NCI-H1417 (cell line): ENCODE measurements at places on chromosomes 11 and 22.
A peak's percentile ranks its signal among the peaks of the same experiment; 100 is the strongest.

- DNase-seq, result peak; percentile 71
Measured at GRCh38 chr11:12243486-12243885, 133.1 kb downstream of the MICAL2 start.

GRCh38 chr22:46688949-46689348 lies 49.1 kb downstream of the CERK start:
- peak; percentile 23 for DNase-seq

DNA sequence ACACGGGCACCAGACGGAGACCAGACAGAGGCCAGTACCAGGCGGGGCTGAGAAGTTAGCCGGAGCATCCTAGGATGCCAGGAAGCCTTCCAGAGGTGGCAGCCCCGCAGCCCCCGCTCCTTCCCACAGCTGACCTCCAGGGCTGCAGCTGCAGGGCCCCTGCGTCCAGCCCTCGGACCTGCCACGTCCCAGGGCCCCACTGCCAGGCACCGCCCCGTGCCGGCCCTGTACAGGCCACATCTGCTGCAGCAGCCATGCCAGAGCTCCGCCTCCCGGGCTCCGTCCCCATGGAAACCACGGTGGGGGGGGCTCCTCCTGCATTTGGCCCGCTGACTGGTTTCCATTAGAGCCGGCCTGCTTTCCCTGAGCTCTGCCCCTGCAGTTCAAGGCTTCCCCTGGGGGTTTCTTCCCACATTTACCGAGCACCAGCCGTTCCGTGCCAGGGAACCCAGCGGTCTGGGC lies 62.5 kb upstream of the PPARA start:
- no peak for DNase-seq

DNA sequence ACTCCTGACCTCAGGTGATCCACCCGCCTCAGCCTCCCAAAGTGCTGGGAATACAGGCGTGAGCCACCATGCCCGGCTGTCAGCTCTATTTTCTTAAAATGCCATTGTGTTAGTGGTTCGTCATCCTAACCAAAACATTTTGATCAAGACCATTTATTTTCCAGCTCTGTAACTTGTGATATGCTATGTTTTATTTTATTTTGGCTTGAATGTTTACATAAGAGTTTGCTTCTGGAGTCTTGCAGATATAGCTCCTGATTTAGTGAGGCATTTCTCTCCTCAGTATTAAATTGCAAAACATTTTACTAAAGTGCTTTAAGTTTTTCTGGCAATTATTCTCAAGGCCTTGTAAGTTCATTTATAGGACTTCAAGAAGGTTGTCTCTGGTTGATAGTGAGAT lies 4.4 kb downstream of the EP300 start:
- no peak for DNase-seq

- no peak for DNase-seq
Measured at GRCh38 chr11:59223611-59224010, 10.9 kb upstream of the MPEG1 start.

GRCh38 chr11:62572431-62572830 lies 1.3 kb downstream of the EEF1G start:
- no peak for DNase-seq

GRCh38 chr11:109519253-109519652 lies 97.3 kb downstream of the C11orf87 start:
- DNase-seq, result no peak

- DNase-seq, result no peak
Measured at GRCh38 chr11:326842-327580, 6.4 kb upstream of the IFITM3 start.

- no peak for DNase-seq
Measured at GRCh38 chr11:116261606-116262005, 511.2 kb downstream of the BUD13 start.

DNA sequence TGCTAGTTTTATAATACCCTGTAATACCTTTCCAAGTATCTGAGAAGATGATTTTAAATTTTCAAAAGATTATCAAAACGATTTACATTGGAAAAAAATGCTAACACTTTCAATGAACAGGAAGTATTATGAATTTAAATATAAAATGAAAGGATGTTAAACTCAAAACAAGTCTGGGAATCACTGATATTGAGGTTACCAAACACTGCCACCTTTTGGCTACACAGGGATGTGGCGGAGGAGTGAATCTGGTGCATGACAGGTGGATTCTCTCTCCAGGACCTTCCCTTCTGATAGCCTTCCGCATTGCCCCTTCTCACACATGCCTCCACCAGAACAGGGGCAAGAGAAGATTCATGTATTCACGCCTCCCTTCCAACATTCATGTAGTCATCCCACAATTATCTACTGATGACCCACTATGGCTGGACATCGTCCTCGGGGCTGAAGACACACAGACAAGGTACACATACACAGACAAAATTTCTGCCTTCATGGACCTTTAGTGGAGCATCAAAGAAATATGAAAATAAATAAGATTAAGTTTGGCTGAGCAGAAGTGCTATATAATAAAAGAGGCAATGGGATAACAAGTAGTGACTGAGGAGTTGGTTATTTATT lies 34.7 kb downstream of the ATG16L2 start:
- DNase-seq, result peak; percentile 53

GRCh38 chr11:84019571-84020194 lies 733.5 kb upstream of the CCDC90B start:
- no peak for DNase-seq

GRCh38 chr11:102632026-102632425 lies 6.9 kb upstream of the MMP20 start:
- DNase-seq, result no peak

DNA sequence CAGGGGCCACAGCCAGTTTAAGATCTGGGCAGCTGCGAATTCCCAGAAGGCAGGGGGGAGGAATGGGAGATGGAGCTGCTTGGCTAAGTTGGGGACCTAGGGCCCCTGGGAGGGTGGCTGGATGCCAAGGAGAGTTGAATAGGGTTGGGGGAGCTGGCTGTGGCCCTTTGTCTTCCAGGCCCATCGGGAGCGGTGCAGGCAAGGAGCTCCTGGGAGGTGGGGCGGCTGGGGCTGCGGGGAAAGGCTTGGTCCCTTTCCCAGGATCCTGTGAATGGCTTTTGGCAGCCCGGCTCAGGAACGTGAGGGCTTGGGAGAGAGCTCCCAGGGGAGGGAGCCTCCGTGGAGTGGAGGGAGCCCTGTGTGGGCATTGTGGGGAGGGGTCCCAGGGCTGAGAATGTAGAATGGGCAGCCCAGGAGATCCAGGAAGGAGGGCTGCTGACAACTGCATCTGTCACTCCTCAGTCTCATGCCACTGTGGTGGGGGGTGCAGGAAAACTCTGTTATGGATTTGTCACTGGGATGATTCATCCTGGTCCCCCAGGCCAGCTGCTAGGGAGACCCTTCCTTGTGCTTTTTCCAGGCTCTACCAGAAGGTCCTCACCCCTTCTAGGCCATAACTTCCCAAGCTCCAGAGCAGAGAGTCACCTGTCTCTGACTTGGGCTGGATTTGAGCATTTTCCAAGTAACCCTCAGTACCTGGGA lies 6.0 kb downstream of the FREY1 start:
- DNase-seq, result no peak

GRCh38 chr11:11786771-11787170 lies 55.0 kb upstream of the USP47 start:
- DNase-seq, result no peak

DNA sequence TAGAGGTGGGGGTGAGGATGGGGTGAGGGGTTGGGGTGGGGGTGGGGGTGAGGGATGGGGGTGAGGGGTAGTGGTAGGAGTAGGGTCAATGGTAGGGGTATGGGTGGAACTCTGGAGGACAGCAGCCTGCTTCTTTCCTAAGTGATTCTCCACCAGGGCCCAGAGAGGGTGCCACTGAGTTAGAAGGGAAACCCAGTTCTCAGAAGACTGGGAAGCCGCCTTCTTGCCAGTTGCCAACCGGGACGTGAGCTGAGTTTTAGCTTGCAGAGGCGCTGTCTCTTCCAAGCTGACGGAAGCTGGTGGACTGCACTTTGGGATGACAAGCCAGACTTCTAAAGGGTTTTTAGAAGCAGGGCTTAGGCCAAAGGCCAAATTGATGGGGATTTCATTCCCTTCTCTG lies 104.4 kb downstream of the NAT10 start:
- no peak for DNase-seq

- DNase-seq, result no peak
Measured at GRCh38 chr11:78254268-78254667, 65.5 kb downstream of the USP35 start.

- DNase-seq, result no peak
Measured at GRCh38 chr11:65043881-65044501, 3.0 kb downstream of the SAC3D1 start.

GRCh38 chr11:64519541-64519940 lies 71.5 kb upstream of the SLC22A12 start:
- DNase-seq, result peak; percentile 41

- no peak for DNase-seq
Measured at GRCh38 chr22:44394246-44395117, 81.7 kb upstream of the SHISAL1 start.

GRCh38 chr11:33040033-33040861 lies 875 bp downstream of the TCP11L1 start:
- peak; percentile 39 for DNase-seq

DNA sequence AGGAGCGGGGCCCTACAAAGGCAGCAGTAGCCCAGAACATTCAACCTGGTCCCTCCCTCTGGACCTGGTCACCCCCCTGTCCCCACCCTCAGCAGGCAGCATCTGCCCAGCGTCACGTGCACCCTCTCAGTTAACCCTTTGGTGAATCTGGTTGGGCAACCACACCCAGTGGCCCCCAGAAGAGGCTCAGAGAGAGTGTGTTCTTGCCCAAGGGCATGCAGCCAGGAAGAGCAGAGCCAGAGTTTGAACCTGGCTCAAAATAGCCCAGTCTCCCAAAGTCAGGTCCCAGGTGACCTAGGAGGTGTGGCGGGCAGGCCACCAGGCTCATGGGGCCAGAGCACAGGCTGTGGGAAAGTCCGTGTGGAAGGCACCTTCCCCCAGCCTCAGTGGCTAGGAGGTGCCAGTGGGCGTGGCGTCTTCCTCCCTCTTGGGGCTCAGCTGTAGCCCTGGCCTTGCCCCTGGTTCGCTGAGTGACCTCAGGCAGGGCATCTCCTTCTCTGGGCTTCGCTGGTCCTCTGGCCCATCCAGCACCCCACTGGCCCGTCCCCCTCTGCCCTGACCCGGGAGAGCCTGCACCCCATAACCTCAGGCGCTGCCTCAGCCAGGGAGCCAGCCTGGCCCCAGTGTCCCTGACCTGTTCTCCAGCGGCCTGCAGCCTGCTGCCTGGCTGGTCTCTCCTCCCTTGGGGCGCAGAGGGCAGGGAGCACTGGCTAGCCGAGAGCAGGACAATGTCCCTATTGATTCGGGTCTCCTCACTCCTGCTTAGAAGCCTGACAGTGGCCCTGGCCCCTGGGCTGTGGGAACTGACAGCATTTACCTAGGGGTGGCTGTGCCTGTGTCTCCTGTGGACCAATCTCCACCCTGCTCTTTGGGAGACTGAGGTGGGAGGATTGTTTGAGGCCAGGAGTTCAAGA lies 7.0 kb downstream of the ALDH3B1 start:
- no peak for DNase-seq

- DNase-seq, result no peak
Measured at GRCh38 chr11:2525941-2526807, 81.4 kb downstream of the KCNQ1 start.

GRCh38 chr11:26228778-26229177 lies 103.2 kb upstream of the ANO3 start:
- no peak for DNase-seq

DNA sequence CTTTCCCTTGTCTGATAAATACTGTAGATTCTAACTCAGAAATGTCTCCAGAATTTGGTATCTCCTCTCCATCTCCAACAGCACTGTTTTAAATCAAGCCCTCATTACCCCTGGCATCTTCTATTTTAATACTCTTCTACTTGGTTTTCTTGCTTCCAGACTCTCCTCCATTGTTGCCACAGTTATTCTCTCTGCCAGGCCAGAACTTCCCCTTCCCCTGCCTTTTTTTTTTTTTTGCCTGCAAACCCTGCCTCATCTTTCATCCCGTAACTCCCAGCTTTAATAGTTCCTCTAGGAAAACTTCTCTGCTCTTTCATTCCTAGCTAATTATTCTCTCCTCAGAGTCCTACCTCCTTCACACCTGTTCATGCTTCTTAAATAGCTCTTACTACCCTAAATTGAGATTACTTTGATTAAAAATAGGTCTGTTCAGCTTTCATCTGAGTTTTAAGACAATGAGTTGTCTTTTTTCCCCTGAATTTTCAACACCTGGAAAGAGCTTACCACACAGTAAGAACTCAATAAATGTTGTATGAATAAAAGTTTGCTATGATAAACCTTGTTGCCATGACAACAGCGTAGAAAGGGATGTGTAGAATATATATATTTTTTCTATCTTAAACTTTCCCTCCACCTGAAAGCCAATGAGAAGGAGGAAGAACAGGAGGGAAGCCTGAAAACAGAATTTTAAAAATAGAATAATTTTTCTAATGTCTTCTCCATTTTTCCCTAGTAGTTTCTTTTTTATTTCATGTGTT lies 3.6 kb downstream of the IL18 start:
- no peak for DNase-seq

- DNase-seq, result no peak
Measured at GRCh38 chr22:23306926-23307325, 126.6 kb downstream of the BCR start.

DNA sequence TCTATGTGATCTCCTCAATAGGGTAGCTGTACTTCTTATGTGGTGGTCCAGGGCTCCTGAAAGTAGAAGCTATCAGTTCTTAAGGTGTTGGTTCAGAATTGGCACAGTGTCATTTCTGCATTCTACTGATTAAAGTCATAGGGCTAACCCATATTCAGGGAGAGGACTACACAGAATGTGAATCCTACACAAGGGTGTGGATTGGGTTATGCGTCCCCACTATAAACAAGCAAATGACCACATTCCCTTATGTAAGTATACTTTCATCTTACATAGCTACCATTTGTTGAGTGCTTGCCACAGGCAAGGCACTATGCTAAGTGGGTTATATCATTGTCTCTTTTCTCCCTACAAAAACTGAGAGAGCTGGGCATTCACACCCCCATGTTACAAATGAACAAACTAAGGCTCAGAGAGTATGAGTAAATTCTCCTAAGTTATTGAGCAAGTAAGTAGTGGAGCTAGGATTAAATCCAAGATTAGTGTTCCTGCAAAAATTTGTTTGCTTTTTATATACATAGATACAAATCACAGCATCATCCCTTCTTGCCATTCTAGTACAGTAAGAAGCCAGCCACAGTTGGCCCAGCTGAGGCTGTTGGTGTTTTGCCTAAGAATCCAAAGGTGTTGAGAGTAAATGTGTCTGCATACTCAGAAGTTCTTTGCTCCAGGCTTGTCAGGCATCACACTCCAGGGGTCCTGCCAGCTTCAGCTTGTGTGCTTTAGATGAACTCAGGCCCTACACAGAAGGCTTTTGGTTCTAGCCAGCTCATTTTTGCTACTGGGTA lies 157.8 kb downstream of the KIF18A start:
- no peak for DNase-seq

DNA sequence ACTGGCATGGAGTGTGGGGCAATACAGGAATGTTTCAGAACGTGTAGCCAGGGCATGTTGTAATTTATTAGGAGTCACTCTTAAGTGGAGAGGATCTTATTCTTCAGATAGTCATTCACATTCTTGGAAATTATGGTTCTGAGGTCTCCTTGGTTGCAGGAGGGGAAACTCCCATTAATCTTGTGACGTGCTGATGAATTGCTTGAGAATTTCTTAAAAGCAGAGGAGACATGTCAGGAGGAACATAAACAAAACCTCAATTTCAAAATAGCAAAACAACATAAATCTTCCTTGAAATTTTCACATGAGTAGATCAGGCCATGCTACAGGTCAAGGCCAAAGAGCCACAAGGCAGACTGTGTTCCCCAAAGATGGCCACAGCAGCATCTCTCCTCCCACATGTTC lies 50.4 kb downstream of the ADM start:
- no peak for DNase-seq
